GOT3 (cell line): ENCODE measurements at places on chromosomes 3 and 15.

GRCh38 chr15:42151736-42152135 is 4.7 kb downstream of the PLA2G4F start:
- no peak for DNase-seq

GRCh38 chr15:33131552-33132232 is 62.8 kb downstream of the FMN1 start:
- DNase-seq = no peak

DNA sequence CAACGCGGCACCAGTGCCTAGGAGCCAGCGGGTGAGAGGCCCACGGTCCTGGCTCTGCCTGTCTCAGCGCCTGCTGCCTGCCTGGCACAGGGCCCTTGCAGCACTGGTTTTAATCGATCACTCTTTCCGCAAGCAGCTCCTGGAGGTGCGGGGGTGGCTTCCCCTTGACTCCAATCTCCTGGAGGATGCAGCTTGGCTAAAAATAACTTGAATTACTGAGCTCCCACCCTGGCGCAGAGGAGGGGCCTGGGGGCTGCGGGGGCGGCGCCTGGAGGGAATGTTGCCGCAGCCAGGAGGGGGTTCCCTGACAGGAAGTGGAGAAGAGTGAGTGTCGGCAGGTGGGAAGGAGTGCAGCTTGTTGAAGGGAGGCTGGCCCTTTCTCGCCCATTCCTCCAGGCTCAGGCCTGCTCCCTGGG is 9.9 kb upstream of the RPL29 start:
- DNase-seq = no peak

- no peak for DNase-seq
These were observed 297.5 kb downstream of the NTRK3 start for GRCh38 chr15:87959080-87959479.

- no peak for DNase-seq
These were observed 459.9 kb upstream of the TPRG1 start for GRCh38 chr3:188711881-188712247.

GRCh38 chr15:78567531-78567930 is 2.2 kb downstream of the CHRNA5 start:
- DNase-seq = no peak

GRCh38 chr15:62795700-62796695 is 246.5 kb upstream of the TPM1 start:
- DNase-seq = no peak

DNA sequence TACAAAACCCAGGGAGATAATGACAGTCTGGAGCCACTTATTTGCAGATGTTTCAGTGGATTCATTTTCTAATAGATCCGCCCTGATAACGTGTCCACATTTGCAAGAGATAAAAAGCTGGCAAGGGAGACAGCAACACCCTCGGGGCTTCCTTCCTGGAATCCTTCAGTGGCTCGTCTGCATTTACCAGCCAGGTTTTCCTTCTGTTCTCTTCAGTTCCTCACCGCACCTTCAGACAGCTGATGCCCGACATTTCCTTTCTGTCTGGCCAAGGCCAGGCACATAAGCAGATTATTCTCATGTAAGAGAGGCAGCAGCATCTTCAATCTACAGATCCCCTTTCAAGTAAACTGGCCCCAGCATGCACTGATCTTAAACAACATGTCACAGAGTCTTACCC is 56.2 kb upstream of the SPATA12 start:
- no peak for DNase-seq
